Central memory CD8-positive, alpha-beta T cell (primary cell): ENCODE measurements at places on chromosomes 2 and 18.

DNA sequence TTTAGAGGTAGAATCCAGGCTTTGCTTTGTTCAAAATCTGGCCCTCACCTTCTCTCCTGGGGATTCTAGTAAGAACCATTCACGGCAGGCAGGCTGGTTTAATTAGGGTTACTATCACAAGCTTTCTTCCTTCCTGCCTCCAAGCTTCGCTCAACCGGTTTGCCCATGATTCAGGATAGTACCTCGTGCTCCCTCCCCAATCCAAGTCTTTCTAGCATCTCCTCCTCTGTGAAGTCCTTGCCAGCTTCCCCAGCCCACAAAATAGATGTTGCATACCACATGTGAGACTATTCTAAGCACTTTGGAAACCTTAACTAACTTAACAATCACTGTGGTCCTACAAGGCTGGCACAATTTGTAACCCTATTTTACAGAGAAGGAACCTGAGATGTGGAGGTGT lies 135.1 kb downstream of the SOCS6 start:
- H3K27me3 ChIP-seq, result peaks cover 14% of the 10 kb centered on the region
- no peak for DNase-seq
- H3K4me3 ChIP-seq, result no peak overlapping the region
- no peaks in the 10 kb centered on the region for H3K4me1 ChIP-seq

DNA sequence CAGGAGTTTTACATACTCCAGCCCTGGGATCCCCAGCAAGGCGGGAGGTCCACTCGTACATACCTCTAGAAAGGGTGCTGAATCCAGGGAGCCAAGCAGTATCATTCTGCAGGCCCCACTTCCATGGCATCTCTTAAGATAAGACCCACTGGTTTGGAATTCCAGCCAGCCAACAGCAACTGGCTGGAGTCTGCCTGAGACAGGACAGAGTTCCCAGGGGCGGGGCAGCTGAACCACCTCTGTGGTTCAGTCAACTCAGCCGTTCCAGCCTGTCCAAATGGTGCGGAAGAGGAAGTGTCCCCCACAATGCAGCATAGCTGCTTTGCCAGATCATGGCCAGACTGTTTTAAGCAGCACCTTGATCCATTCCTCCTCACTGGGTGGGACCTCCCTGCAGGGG lies 33.2 kb downstream of the ZNF892 start:
- no peak overlapping the region for H3K27ac ChIP-seq
- H3K27me3 ChIP-seq, result no peaks in the 10 kb centered on the region
- no peak overlapping the region for H3K4me3 ChIP-seq
- H3K4me1 ChIP-seq, result no peaks in the 10 kb centered on the region

DNA sequence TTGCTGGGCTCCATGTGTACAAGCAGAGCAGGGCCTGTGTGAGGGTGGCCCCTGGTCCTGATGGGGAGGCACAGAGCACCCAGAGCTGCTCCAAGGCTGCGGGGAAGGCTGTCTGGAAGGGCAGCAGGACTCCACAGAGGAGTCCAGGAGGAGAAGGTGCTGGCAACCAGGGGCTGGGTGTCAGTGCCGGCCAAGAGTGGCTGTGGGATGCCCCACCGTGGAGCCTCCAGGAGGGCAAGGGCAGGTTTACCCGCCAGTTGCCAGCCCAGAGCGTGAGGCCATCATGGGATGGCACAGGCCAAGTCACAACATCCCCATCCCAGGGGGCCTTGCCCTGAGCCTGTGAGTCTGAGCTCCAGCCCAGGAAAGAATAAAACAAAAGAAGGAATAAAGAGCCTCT lies 241.8 kb downstream of the NAPG start:
- no peak overlapping the region for H3K4me3 ChIP-seq
- no peak for DNase-seq
- no peaks in the 10 kb centered on the region for H3K4me1 ChIP-seq

- H3K36me3 ChIP-seq, result peaks cover 41% of the 10 kb centered on the region
- peak overlapping the region; percentile 82 for H3K27ac ChIP-seq
- H3K4me3 ChIP-seq, result no peak overlapping the region
- peaks cover 38% of the 10 kb centered on the region for H3K4me1 ChIP-seq
Observed at GRCh38 chr18:24112874-24113615, 25.8 kb upstream of the CABYR start.

- H3K27me3 ChIP-seq, result no peaks in the 10 kb centered on the region
- H3K4me3 ChIP-seq, result no peak overlapping the region
- peaks cover 3% of the 10 kb centered on the region for H3K36me3 ChIP-seq
Observed at GRCh38 chr2:122507261-122507660, 751.8 kb downstream of the TSN start.

GRCh38 chr2:152097801-152098495 lies 896 bp downstream of the CACNB4 start:
- DNase-seq, result no peak
- H3K4me3 ChIP-seq, result peak overlapping the region; percentile 75
- H3K36me3 ChIP-seq, result peaks cover 4% of the 10 kb centered on the region

GRCh38 chr2:121283670-121284462 lies 1.1 kb downstream of the TFCP2L1 start:
- peaks cover 40% of the 10 kb centered on the region for H3K27me3 ChIP-seq
- peaks cover 7% of the 10 kb centered on the region for H3K4me1 ChIP-seq
- no peak for DNase-seq

- H3K36me3 ChIP-seq, result no peaks in the 10 kb centered on the region
- no peak overlapping the region for H3K4me3 ChIP-seq
- no peaks in the 10 kb centered on the region for H3K4me1 ChIP-seq
- H3K27ac ChIP-seq, result no peak overlapping the region
- H3K27me3 ChIP-seq, result no peaks in the 10 kb centered on the region
Observed at GRCh38 chr2:116098049-116098448, 1655.6 kb downstream of the DPP10 start.

DNA sequence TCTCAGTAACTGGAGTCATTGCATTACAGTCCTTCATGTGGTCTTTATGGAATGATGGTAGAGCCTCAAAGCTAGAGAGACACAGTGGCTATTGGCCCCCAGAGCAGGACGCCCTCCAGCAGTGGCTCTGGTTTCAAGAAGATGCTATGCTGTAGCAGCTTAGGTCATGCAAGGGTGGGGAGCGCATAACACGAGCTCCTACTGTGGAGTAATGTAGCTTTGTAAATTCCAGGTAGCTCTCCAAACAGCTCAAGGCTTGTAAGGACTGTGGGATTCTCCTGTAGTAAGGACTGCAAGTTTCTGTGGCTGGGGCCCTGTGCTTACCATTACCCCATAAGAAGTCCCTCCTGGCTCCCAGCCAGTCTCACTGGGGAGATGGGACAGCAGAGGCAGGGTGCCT lies 15.6 kb downstream of the APLF start:
- no peaks in the 10 kb centered on the region for H3K27me3 ChIP-seq
- DNase-seq, result no peak
- no peak overlapping the region for H3K4me3 ChIP-seq
- H3K36me3 ChIP-seq, result peaks cover 2% of the 10 kb centered on the region
- H3K27ac ChIP-seq, result no peak overlapping the region
- H3K4me1 ChIP-seq, result no peaks in the 10 kb centered on the region

DNA sequence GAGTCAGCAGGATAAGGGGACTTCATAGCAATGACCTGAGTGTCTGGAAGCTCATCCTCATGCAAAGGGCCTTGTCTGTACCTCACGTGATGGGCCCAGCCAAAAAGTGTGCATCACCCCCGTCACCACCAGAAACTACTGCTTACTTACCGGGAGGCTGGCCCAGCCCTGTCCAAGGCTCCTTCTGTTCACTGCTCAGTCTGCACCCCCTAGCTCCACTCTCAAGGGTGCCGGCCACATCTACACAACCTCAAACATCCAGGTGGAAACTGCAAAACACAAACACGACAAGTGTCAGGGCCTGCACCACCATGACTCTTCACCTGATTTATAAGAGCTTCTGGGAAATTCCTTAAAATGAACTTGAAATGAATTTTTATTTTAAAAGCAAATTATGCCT lies 55.1 kb downstream of the ADD2 start:
- H3K4me1 ChIP-seq, result no peaks in the 10 kb centered on the region
- no peaks in the 10 kb centered on the region for H3K36me3 ChIP-seq
- no peak for DNase-seq
- H3K27ac ChIP-seq, result no peak overlapping the region
- peaks cover 35% of the 10 kb centered on the region for H3K27me3 ChIP-seq
- H3K4me3 ChIP-seq, result no peak overlapping the region

DNA sequence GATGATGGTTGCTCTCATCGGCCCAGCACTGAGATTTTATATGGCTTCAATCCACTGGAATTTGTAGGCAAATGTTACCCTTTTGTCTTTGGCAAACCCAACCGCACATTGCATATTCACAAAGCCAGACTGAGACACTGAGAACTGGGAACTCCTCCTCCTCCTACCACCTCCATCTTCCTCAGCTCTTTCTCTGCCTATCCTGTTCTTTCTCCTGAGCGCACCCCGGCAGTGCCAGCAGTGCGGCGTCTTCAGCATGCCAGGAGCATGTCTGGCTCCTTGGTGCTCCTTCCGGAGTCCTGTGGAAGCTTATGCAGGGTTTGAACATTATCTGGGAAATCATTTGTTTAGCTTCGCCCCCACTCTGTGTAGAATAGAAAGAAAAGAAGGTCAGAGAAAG lies 50.8 kb downstream of the TRIB2 start:
- H3K36me3 ChIP-seq, result peaks cover 2% of the 10 kb centered on the region
- no peak overlapping the region for H3K4me3 ChIP-seq
- H3K4me1 ChIP-seq, result no peaks in the 10 kb centered on the region
- DNase-seq, result no peak

DNA sequence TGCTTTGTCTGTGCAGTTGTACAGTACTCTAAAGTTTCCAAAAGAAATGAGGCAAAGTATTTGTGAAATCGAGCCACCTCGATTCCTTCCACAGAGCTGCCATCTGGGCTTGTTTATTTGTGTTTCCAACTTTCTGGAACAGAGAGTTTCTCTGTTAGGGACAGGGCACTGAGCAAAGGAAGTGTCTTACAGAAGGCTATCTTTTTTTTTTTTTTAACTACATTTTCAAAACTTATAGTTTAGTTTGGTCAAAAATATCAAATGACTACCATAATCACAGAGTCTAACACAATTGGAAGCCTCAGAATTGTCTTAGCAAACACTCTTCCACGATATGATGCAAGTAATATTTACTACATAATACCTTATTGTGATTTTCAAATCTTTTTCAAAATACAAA lies 796 bp downstream of the RFTN2 start:
- H3K36me3 ChIP-seq, result peaks cover 7% of the 10 kb centered on the region
- DNase-seq, result no peak
- H3K4me1 ChIP-seq, result no peaks in the 10 kb centered on the region
- H3K27me3 ChIP-seq, result peaks cover 24% of the 10 kb centered on the region

DNA sequence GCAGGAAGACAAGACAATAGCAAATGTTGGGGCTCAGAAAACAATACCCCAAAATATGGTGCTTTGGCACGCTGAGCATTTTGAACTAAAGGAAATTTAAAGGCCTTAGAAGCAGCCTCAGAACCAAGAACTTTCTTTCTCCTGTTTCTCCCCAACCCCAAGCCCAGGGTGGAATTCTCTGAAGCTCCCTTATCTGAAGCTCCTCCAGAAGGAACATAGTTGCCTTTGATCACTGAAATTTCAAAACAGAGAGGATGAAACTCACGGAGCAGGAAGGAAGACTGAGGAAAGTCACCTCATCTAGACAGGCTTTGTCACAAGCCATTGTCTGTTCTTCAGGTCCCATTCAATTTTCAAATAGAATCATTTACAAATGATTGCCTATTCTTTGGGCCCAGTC lies 15.5 kb upstream of the BMPR2 start:
- H3K27ac ChIP-seq, result no peak overlapping the region
- H3K4me1 ChIP-seq, result no peaks in the 10 kb centered on the region
- no peaks in the 10 kb centered on the region for H3K27me3 ChIP-seq
- H3K36me3 ChIP-seq, result peaks cover 2% of the 10 kb centered on the region
- no peak overlapping the region for H3K4me3 ChIP-seq
- no peak for DNase-seq

DNA sequence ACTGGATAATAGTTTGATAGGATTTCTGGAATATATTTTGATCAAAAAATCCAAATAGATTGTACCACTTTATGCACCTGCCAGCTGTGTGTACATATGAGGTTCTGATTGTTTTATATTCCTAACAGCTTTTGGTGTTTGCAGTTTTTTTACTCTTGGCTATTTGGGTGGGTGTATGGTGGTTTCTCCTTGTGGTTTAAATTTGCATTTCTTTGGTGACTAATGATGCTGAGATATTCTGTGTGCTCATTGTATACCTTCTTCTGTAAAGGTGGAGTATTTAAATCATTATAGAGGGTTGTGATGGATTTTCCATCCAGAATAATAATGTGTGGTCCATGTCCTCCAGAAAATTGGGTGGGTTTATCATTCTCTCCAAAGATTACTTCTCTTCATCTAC lies 372.9 kb downstream of the THSD7B start:
- no peaks in the 10 kb centered on the region for H3K4me1 ChIP-seq
- no peaks in the 10 kb centered on the region for H3K36me3 ChIP-seq
- H3K27me3 ChIP-seq, result no peaks in the 10 kb centered on the region
- no peak overlapping the region for H3K4me3 ChIP-seq
- no peak overlapping the region for H3K27ac ChIP-seq

DNA sequence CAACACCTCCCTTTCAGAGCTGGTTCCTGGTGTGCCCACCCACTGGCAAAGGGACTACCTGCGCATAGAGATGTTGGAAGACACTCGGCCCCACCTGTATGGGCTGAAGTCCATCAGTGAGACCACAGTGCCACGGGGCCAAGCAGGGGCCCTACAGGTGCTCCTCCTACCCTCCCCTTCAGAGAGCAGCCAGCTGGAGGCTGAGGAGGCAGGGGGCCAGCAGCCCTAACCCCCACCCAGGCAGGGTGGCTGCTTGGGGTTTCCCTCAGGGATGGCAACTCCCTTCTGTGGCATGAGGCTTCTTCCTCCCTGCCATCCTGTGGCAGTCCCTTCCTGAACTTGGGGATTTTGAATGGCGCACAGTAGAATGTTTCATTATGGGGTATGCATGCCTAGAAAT lies 125.3 kb downstream of the NCK2 start:
- peak overlapping the region; percentile 75 for H3K27ac ChIP-seq
- no peak for DNase-seq
- no peak overlapping the region for H3K4me3 ChIP-seq
- no peaks in the 10 kb centered on the region for H3K27me3 ChIP-seq

- H3K4me1 ChIP-seq, result peaks cover 67% of the 10 kb centered on the region
- no peaks in the 10 kb centered on the region for H3K27me3 ChIP-seq
- peak overlapping the region; percentile 80 for H3K4me3 ChIP-seq
- peak; percentile 29 for DNase-seq
- peak overlapping the region; percentile 76 for H3K27ac ChIP-seq
Observed at GRCh38 chr2:174682007-174682577, 82.2 kb downstream of the CHRNA1 start.

DNA sequence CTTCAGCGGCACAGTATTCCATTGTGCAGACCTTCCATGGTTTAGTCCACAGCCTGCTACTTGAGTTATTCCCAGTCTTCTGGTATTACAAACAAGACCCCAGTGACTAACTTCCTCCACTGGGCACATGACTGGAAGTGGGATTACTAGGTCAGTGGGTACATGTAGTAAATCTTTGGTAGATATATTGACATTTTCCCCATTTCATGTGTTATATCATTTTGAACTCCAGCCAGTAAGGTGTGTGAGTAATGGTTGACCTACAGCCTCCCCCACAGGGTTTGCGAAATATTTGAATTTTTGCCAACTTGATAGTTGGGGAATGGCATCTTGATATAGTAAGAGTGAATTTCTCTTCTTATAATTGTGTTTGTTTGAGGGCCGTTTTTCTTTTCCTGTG lies 58.8 kb downstream of the RNF144A start:
- H3K4me3 ChIP-seq, result no peak overlapping the region
- H3K27ac ChIP-seq, result no peak overlapping the region
- peaks cover 39% of the 10 kb centered on the region for H3K4me1 ChIP-seq
- no peaks in the 10 kb centered on the region for H3K27me3 ChIP-seq
- no peak for DNase-seq

- H3K27ac ChIP-seq, result no peak overlapping the region
- H3K4me3 ChIP-seq, result no peak overlapping the region
- peaks cover 15% of the 10 kb centered on the region for H3K4me1 ChIP-seq
- peaks cover under 1% of the 10 kb centered on the region for H3K36me3 ChIP-seq
- H3K27me3 ChIP-seq, result peaks cover 15% of the 10 kb centered on the region
Observed at GRCh38 chr18:23710068-23710527, 20.8 kb downstream of the LAMA3 start.
